ENCODE measurements at places on chromosomes 5 and 9.
A peak's percentile ranks its signal among the peaks of the same experiment; 100 is the strongest.

GRCh38 chr9:112361601-112362000, 18.3 kb upstream of the HSDL2 start:
- no peak overlapping the region for H3K4me3 ChIP-seq
- no peaks in the 10 kb centered on the region for H3K36me3 ChIP-seq
- no peak overlapping the region for H3K27ac ChIP-seq
- H3K4me1 ChIP-seq = peaks cover 12% of the 10 kb centered on the region
- peak; percentile 53 for DNase-seq

- no peaks in the 10 kb centered on the region for H3K36me3 ChIP-seq
- DNase-seq = no peak
- no peak overlapping the region for H3K4me3 ChIP-seq
- no peak overlapping the region for H3K27ac ChIP-seq
- no peaks in the 10 kb centered on the region for H3K27me3 ChIP-seq
Observed at GRCh38 chr9:91075279-91075678, 273.7 kb downstream of the SYK start.

GRCh38 chr9:136117916-136118319, 757 bp downstream of the TMEM250 start:
- no peaks in the 10 kb centered on the region for H3K27me3 ChIP-seq
- peaks cover 5% of the 10 kb centered on the region for H3K4me1 ChIP-seq
- peak overlapping the region; percentile 76 for H3K4me3 ChIP-seq
- H3K27ac ChIP-seq = peak overlapping the region; percentile 71

DNA sequence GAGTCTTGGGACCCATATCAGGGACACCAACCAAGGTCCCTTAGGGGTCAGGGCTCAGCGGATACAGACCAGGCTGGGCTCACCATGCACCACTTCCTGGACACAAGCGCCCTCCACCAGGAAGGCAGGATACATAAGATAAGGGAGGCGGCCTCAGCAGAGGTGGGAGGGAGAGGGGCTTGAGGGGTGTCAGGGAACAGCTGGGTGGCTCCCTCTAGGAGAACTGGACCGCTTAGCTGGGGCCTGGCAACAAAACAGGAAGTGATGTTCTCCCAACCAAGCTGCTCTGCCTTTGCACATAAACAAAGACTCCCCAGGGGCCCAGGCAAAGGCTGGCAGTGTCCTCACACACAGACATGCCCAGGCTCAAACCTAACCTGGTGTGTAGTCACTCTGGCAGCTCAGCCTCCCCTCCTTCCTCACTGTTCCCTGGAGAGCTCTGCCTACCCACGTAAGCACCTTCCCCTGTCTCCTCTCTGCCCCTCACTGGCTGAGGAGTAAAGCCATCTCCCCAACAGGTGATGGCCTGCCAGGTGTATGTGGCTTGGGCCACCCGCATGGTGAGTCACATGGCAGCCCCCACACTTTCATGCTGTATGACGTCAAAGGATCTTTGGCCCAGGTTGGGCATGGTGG, 5.8 kb upstream of the BICD2 start:
- peak; percentile 21 for DNase-seq
- H3K27ac ChIP-seq = no peak overlapping the region
- H3K4me1 ChIP-seq = peaks cover 14% of the 10 kb centered on the region
- H3K36me3 ChIP-seq = no peaks in the 10 kb centered on the region
- no peaks in the 10 kb centered on the region for H3K27me3 ChIP-seq

GRCh38 chr9:22285066-22285465, 161.6 kb upstream of the DMRTA1 start:
- peaks cover 36% of the 10 kb centered on the region for H3K27me3 ChIP-seq
- H3K36me3 ChIP-seq = no peaks in the 10 kb centered on the region
- H3K4me1 ChIP-seq = no peaks in the 10 kb centered on the region
